D341Med (cell line): ENCODE measurements at places on chromosomes 4 and X.

- peak; percentile 53 for DNase-seq
These were observed 45.3 kb downstream of the ANK2 start for GRCh38 chr4:113094802-113095201.

- DNase-seq = no peak
These were observed 53.5 kb downstream of the SPANXA2 start for GRCh38 chrX:141642979-141643378.

- peak; percentile 74 for DNase-seq
These were observed 71.0 kb downstream of the MTHFD2L start for GRCh38 chr4:74228691-74229640.

- DNase-seq = no peak
These were observed 6.7 kb upstream of the PRICKLE3 start for GRCh38 chrX:49192722-49193328.

DNA sequence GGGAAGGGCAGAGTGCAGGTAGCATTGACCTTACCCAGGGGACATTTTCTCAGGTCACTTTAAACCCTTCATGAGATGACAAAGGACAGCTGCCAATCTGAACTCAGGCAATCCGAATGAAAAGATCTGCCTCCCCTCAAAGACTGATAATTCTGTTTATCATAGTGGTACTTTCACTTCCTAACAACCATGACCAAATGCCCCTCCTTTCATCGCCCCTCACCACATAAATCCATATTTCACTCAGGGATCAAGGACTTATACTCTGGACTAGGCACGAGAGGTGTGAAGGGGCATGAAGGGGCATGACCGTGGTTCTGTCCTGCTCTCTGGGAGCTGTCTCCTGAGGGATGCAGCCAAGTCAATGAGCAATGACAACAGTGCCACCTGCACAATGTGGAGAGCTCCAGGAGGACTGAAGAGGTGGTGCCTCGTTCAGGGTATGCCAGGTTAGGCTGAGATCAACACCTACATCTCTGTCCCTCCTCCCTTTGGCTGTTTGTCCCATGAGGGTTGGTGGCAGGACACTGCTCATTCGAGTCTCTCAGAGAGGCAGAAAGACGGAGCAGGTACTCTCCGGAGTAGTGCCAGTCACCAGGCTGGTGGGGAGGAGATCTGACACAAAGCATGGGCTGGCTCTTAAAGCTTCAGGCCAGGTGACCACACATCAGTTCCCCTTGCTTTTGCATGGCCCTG, 12.5 kb downstream of the HS3ST1 start:
- no peak for DNase-seq

DNA sequence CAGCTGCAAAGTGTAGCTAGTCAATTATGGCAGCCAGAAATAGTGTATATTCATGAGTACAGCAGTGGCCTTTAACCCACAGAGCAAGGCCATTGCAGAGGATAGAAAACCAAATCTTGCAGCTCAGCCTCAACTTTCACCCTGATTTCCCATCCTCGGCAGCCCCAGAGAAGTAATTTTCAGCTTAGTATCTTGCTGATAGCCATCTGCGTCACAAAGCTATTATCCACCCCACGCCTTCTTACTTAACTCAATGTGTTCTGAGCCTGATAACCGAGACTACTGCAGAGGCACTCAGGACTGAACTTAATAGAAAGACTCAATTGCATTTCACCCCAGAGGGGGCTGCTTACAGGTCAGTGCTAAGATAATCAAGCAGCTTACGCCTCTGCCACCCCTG, 174.5 kb upstream of the MAOA start:
- DNase-seq = peak; percentile 51

DNA sequence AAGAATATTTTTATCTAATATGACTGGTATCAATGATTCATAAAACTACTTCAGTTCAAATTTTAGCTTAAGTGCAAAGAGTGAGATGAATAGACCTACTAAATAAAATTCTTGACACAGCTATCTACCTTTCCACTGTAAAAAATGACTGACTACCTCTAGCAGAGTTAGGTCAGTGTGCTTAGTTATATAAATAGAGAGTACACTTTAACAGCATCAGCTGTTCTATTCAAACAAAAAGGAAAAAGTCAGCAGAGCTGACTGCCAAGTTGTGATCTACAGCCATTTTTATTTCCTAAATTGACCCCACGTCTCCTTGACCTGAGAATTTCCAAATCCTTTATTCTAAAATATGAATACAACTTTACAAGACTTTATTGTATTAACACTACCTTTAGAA, 262.4 kb downstream of the CAMK2D start:
- no peak for DNase-seq
